ENCODE measurements at places on chromosomes 7 and 10.

DNA sequence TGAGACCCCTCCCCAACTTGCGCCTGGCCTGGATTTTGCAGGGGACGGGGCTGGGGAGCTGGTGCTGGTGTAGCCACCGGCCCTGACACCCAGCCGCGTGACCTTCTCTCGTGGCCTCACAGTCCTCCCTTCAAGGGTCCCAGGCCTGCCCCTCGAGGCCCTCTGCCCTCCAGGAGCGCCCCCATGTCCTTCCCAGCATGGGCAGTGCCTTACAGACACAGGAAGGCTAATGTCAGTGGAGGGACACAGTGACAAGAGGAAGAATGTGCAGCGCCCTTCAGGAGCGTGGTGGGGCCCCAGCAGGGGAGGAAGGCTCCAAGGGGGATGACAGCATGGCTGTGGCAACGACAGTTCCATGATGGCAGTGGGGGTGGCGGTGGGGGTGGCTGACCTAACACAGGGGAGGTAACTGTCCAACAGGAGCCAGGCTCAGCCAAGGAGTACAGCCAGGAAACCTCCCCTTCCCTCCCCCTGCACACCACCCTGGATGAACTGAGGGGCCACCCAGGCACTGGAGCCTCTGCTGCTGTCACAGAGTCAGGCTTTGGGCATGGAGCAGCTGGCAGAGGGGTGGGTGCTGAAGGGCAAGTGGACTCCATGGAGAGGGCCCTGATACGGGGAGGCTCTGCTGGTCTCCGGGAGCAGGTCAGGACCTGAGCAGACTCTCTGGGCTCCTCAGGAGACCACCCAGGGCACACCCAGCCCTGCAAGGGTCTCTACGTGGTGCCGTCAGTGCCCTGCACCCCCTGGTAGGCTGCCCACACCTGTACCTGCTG lies 76.0 kb upstream of the RET start:
- no peak for DNase-seq

DNA sequence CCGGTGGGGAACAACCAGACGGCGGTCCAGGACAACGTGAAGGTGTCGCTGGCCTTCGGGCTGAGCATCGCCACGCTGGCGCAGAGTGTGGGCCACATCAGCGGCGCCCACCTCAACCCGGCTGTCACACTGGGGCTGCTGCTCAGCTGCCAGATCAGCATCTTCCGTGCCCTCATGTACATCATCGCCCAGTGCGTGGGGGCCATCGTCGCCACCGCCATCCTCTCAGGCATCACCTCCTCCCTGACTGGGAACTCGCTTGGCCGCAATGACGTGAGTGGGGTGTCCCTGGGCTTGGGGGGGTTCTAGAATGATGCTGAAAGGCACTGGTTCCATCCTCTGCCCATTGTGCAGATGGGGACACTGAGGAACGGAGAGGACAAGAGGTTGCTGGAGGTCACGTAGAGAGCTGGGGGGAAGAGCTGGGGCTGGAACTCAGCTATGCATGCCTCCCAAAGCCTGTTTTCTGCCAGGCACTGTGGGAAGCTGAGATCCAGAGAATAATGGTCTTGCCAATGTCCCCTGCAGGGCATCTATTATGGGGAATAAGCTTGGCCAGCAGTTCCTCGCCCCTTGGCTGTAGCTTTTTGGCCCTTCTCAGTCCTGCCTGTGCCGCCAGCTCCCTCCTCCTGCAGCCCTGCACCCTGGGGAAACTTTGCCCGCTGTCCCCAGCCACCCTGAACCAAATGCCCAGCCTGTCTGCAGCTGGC lies 523 bp downstream of the AQP1 start:
- DNase-seq: no peak

- DNase-seq: no peak
These were observed 1.4 kb downstream of the FZD1 start for GRCh38 chr7:91265693-91266066.

GRCh38 chr7:5360971-5361370 lies 62.7 kb downstream of the TNRC18 start:
- no peak for DNase-seq

- no peak for DNase-seq
These were observed 9.6 kb upstream of the PDCD4 start for GRCh38 chr10:110861930-110862649.

- no peak for DNase-seq
These were observed 91.6 kb downstream of the HTR5A start for GRCh38 chr7:155161690-155162089.

DNA sequence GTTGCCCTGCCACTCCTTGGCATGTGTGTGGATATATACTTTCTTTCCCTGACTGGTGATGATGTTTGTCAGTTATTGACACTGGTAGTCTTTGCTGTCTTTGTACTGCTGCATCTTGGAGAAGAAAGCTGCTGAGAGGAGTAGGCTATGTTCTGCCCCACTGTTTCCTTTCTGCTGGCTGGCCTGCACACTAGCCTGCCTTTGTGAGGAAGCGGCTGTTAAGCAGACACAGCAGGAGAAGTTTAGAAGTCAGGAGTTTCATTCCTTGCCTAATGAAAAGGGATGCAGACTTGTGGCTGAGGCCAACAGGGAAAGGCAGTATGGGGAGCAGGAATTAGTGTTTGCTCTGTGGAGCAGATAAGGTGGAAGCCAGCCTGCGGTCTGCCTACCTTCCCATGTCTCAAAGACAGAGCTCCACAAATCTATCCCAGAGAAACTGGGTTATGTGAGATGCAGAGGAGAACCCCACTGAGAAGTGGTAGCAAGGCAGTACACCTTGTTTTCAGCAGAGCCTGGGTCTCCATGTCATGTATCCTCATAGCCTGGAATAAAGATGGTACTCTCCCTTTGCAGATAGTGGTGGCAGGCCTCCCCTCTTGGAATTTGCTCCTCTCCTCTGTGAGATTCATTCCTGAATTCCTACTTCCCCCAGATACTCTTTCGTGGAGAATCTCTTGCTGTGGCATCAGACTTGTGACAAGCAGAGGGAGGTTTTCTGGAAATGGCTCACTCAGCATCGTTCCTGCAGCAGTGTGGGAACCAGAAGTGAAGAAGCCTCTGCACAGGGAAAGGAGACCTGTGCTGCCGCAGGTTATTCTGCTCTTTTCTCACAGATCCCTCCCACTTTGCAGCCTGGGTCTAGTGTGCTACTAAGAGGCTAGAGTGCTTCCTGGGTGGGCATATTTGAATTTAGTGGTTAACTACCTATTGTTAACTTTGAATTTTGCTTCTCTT lies 130.2 kb downstream of the LRRC4 start:
- DNase-seq: no peak

- no peak for DNase-seq
These were observed 32.5 kb downstream of the LAMB4 start for GRCh38 chr7:108097703-108098102.

DNA sequence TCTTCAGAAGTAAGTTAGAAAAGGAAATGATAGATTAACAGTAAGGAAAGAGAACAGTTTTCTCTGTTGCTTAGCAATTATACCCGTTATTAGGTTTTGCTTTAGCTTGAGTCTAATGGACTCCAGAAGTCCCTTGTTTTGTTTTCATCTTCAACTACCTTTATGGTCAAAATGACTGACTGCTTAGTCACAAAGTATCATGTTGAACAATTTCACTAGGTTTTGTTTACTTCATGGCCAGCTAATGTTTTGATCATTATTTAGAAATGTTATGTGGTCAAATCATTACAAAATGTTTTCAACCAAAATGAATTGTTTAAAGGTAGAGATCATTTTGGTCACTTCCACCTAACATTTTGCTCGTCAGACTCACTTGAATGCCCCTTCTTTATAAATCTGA lies 1.9 kb downstream of the UBN2 start:
- no peak for DNase-seq

DNA sequence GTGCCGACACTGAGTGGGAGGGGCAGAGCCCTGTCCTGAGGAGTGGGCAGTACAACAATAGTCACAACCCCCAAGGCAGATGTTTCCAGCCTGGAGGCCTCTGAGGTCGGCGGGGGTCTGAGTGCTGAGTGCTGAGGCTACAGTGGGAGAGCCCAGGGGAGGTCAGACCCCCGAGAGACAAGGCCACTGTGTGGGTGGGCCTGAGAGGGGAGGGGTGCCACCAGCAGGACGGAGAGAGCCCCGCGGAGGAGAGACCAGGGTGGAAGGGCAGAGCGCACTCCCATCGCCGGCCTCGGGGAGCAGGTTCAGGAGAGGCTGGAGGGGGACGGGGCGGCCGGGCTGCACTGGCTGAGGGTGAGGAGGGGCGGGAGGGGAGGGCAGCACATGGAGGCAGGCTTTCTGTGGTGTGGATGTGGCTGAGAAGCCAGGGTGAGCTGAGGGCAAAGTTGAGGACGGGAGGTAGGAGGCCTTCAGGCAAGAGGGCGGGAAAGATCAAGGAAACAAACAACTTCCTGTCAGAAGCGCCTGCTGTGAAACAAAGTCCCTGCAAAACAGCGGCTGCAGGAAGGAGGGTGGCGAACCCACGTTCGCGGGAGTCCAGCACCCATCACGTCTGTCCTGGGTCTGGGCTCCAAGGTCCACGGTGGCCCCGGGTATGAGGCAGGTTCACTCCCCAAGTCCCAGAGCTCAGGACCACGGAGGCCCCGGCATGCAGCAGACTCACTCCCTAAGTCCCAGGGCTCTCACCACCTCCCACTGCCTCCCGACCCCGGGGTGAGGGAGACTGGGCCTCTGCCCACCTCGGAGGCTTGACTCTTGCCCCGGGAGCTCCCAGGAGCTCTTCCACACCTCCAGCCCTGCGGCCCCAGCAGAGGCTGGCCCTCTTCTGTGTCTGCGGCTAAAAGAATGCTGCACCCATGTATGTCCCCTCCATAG lies 76.8 kb upstream of the NKX6-2 start:
- DNase-seq: no peak

GRCh38 chr7:25707768-25708620 lies 444.0 kb upstream of the NFE2L3 start:
- DNase-seq: no peak

GRCh38 chr7:151700586-151701165 lies 176.2 kb downstream of the PRKAG2 start:
- DNase-seq: no peak

DNA sequence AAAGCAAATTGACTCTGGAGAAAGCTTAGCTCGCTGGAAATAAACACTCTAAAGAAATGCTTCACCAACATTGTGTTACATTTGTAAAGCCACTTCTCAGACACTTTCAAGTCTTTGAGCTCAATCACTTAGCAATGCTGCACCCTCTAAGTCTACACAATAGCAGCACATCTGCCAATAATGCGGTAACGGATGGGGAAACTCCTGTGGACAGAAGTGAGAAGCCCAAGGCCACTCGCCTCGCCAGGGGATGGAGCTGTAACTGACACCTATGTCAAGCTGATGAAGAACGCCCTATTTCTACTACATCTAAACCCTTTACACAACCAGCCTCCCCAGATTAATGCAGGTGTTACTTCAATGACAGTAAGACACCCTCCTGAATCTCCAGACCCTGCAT lies 167.7 kb downstream of the SFMBT2 start:
- no peak for DNase-seq

GRCh38 chr7:101626069-101626671 lies 2.9 kb downstream of the MYL10 start:
- DNase-seq: no peak

GRCh38 chr10:855079-855478 lies 76.4 kb downstream of the LARP4B start:
- no peak for DNase-seq

DNA sequence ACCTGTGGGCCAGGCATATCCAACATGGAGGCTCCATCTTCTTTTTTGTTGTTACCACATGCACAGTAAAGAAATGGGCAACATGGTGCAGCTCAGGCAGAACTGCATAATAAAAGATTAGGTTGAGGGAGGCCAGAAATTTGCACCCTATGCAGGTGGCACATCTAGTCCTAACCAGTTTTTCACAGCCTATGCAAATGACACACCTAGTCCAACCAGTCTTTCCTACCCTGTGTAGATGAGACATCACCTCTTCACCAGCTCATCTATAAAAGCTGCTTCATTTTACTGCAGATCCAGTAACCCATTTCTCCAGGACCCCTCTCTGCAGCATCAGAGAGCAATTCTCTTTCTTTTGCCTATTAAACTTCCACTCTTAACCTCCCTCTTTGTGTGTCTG lies 411.0 kb upstream of the PCDH15 start:
- no peak for DNase-seq

GRCh38 chr10:129800796-129801340 lies 163.2 kb downstream of the EBF3 start:
- no peak for DNase-seq

- no peak for DNase-seq
These were observed 585.2 kb upstream of the CELF2 start for GRCh38 chr10:10432296-10433035.

DNA sequence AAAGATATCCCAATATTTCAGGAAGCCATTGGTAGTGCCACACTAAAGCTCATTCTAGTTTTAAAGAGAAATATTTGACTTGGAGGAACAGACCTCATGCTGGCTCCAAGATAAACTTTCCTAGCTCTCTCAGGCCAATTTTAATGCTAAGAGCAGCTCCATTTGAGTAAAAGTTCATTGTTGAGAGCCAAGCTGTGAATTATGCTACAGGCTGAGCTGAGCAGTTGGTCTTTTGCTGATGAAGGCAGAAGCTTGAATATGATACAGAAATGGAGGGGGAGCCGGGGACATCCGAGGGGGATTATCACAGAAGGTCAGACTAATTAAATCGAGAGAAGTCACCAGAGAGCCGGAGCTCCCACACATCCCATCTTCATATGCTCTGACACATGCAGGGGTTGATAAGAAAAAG lies 175.7 kb upstream of the AUTS2 start:
- no peak for DNase-seq

GRCh38 chr10:111551001-111551400 lies 474.2 kb downstream of the ADRA2A start:
- no peak for DNase-seq

GRCh38 chr7:155509359-155509724 lies 37.0 kb downstream of the CNPY1 start:
- DNase-seq: no peak

DNA sequence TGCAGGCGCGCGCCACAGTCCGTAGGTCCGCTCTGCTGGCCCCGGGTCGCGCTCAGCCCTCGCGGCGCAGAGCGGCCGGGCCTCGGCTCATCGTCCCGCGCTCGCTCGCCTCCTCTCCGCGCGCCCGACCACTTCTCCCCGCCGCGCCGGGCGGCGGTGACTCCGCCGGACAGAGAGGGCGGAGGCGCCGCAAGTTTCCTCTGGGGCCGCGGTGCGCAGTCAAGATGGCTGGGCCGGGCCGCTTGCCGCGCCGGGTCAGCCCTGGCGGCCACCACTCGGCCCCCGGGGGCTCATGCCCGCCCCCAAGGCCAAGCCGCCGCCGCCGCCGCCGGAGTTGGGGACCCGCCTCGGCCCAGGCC lies 441 bp downstream of the FZD8 start:
- DNase-seq: no peak

- DNase-seq: no peak
These were observed 939 bp upstream of the VAX1 start for GRCh38 chr10:117138838-117139580.

- DNase-seq: no peak
These were observed 5.6 kb downstream of the CYP3A43 start for GRCh38 chr7:99833289-99833877.

DNA sequence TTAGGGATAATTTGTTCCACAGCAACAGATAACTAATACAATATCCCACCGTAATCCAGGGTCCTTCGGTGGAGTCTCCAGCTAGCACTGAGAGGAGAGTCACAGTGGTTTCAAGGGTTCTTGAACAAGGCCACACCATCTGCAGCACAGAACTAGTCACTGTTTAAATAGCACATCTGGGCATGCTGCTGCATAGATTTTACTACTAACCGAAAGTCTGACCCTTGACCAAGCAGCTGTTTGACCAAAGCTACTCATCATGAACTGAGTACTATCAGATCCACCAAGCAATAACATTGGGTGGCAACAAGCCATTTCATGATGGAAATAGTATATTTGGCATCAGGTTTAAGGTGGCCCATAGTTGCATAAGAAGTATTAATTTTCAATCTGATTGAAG lies 53.2 kb downstream of the ANKMY2 start:
- DNase-seq: no peak

Data from T-helper 9 cell (primary cell).